ENCODE measurements at places on chromosomes 11 and 22.

- DNase-seq, result no peak
Observed at GRCh38 chr11:58628446-58628845, 6.0 kb downstream of the CNTF start.

- no peak for DNase-seq
Observed at GRCh38 chr11:37558619-37559210, 960.7 kb upstream of the RAG2 start.

DNA sequence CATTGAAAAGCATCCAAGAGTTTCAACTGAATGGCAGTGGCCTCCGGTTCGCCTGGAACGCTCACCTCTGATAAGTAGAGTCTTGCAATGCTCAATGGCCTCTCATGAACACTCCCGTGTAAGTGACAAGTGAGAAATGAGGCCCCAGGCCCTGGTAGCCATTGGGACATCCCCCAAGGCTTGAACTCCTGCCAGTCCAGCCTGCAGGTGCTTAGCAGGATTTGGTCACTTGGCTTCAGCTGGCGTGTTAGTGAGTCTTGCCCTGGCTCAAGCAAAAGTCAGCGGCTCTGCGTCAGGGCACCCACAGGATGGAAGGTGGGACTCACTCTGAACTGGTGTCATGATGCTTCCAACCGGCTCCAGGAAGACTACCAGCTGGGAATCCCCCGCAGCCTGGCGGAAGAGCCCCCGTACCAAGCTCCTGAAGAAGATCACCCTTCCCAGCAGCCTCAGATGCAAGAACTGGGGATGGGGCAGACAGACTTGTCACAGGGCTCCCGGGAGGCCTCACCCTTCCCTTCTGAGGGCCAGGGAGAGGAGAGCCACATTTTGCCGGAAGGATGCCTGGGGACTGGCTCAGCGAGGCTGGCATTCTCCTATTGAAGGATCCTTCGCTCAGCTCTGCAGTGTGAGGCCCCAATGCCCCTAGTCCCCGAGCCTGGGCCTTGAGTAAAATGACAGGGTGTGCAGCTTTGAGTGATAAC, 19.3 kb downstream of the MB start:
- DNase-seq, result no peak

DNA sequence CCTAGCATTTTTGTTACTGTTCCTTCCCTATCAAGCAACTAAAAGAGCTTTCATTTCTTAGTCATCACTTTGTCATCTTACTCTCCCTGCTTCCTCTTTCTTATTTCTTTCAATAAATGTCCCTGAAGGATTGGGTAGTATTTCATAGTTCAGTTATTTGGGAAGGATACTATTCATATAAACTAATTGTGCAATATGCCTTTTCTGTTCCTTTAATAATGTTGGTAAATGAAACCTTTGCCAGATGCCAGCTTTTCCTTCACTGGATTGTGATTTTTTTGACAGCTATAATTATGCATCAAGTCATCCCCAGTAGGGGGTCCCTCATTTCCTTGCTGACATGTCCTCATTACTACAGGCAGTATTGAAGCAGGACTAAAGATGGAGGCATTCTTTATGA, 101.7 kb downstream of the ATM start:
- DNase-seq, result no peak

- DNase-seq, result peak; percentile 40
Observed at GRCh38 chr11:74714904-74715303, 16.3 kb downstream of the CHRDL2 start.

- peak; percentile 45 for DNase-seq
Observed at GRCh38 chr22:20424932-20425565, 12.6 kb downstream of the SCARF2 start.

- DNase-seq, result no peak
Observed at GRCh38 chr22:22913989-22914388, 26.4 kb downstream of the IGLL5 start.

DNA sequence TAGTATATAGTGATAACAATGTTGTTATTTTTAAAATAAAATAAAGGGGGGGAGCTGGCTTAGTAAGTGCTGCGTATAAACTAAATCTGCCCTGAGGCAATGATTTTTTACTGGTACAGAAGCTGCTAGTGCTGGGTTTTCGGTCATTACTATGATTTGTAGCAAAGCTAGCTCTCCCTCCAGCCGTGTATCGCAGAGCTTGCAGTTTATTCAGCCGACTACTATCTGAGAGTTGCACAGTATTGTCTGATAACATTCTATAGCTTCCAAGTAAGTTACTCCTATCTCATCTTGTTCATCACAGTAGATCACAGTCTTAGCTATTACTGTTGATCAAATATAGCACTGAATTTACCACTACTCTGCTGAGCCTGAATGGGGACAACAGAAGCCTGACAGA, 805.5 kb upstream of the ARHGAP42 start:
- DNase-seq, result no peak

GRCh38 chr11:125088576-125089455, 22.6 kb downstream of the TMEM218 start:
- DNase-seq, result no peak

- DNase-seq, result no peak
Observed at GRCh38 chr22:50678218-50678650, 5.6 kb downstream of the SHANK3 start.

DNA sequence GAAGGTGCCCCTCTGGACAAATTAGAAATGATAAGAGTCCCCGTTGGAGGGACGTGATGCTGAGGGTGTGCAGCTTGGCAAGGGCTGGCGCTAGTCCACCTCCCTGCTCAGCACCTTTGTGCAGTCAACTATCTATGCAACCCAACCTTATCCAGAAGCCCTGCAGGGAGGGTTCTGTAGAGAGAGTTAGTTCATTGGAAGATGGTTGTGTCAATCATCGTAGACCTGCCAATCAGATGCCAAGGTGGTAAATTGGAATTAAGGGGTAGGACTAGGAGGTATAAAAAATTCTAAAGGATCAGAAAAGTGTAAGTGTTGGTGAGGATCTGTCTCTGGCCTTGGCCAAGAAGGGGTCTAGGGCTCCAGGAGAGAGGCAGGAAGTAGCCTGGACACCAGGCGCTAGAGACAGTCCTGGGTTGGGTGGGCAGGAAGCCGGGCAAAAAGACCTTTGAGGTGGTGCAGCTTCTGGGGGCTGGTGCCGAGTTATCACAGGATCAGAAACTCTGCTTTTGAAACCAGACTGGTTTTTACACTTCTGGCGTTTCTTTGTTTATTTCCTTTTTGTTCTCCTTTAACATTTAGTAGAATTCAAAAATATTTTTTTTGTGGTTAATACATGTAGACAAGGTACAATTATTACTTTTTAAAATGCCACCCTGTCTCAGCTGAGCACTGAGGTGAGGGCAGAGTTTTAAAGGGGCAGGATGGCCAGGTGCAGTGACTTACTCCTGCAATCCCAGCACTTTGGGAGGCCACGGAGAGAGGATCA, 1.6 kb downstream of the C1QTNF6 start:
- DNase-seq, result no peak

DNA sequence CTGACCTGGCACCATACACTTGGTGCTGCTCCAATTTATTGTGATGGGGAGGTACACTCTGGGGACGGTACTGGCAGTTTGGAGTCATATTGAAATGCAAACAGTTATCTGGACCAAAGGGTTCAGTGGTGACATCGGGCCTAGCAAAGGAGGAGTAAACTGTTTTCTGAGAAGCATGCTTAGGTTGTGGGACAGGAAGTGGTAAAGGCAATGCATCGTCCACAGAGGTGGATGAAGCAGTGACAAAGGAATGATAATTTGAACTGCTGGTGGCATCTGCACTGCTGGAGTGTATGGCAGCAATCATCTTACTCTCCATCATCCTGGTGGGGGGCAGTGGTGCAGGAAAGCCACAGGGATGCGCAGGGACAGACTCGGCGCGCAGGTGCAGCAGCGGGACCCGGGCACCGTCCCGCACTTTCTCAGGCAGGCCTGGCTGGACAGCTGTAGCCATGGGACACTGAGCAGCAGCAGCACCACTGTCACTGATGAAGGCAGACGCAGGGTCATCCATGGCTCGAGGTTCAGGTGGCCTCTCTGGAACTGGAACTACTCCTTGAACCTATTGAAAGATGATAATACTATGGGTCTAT, 28.0 kb upstream of the TP53AIP1 start:
- no peak for DNase-seq

- no peak for DNase-seq
Observed at GRCh38 chr11:75272391-75272790, 31.8 kb downstream of the TPBGL start.

DNA sequence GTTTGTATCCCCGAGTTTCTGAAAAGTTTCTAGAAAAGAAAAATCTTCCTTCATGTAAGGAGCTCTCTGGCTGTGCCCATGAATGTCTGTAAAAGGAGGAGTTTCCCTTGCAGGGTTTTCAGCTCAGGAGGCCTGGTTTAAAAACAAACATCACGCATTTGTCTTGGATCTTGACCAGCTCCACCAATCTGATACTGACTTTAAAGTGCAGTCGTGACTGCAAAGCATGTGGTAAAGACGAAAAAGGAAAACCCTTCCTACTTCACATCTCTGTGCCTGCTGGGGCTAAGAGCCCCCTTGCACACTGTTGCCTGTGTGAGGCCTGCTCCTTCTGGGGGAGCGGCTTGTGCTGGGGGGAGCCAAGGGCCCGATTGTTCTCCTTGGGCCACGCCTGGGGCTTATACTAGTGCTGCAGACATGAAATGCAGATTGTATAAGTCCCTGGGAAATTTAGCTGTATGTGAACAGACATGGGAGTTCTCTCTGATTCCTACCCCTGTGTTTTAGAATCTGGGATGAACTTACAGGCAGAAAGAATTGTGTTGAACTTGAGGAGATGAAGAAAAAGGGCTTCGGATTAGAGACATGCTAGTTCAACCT, 62.1 kb downstream of the ADAMTS15 start:
- no peak for DNase-seq

DNA sequence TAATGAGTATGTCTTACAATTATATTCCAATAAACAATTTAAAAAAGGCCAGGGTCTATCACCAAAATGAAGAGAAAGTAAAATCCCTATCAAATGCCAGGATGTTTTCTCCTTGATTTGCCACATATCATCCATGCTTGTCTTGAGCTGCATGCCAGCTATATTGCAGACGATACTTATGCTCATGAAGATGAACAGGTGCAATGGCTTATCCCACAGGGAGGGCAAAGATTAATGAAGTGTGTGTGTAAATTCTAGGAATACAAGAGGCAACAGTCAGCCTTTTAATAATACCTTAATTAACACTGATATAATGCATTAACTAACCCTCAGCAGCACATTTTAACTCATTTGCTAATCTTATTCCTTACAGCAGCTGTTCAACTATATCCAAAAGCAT, 850.5 kb downstream of the KCNA4 start:
- DNase-seq, result no peak

DNA sequence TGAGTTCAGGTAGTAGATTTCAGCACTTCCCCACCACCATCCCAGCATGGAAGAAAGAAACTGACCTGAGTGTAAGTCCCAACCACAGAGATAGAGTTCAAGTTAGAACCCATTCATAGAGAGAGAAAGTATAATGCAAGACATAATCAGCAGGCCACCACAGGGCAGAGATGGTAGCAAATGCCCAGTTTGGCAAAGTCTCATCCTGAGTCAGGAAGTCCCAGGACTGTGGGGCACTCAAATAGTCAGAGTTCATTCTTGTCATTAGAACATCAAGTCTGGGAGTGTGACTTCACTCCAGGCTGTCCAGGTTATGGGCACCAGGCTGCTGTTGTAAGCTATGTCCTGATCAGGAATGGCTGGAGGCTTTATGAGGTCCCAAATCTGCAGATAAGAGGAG, 72.0 kb upstream of the USP47 start:
- no peak for DNase-seq

GRCh38 chr22:47858773-47859306, 1096.4 kb downstream of the TBC1D22A start:
- DNase-seq, result no peak

DNA sequence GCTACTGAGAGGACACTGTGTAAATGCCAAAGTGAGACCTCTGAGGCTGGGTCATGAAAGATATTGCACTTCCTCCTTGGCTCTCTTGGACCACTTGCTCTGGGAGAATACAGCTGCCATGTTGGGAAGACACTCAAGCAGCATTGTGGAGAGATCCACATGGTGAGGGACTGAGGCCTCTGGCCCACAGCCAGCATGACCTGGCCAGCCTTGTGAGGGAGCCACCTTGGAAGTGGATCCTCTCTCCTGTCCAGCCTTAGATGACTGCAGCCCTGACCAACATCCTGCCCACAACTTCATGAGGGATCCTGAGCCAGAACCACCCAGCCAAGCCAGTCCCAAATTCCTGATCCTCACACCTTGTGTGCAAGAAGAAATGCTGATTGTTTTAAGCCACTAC, 30.4 kb downstream of the MB start:
- no peak for DNase-seq

GRCh38 chr11:45993531-45994001, 71.1 kb downstream of the LARGE2 start:
- no peak for DNase-seq

GRCh38 chr22:48084041-48084728, 1321.7 kb downstream of the TBC1D22A start:
- DNase-seq, result no peak

DNA sequence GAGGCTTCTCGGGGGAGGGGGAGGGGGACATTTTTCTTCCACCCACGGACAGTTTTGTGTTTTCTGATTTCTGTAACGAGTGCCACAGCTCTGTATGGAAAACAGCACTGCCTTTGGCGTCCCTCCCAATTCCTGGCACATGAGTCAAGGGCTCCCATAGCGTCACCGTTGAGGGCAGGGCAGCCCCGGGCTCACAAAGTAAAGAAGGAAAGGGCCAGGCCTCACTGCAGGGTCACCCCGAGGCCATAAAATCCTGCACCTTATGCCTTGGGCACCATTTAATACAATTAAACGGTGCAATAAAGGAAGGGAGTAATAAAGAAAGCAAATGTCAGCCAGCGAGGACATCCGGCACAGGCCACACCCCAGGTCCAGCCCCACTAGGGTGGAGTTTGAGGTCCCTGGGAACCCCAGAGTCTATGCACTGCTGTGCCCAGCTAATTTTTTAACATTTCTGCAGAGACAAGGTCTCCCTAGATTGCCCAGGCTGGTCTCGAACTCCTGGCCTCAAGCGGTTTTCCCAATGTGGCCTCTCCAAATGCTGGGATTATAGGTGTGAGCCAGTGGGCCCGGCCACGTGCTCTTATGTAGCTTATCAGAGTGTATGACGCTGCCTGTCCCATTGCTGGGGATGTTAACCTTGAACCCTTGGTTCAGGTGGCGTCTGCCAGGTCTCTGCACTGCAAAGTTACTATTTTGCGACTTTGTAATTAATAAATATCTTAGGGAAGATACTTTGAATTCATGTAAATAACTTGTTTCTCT, 13.6 kb upstream of the MUC2 start:
- DNase-seq, result no peak

- DNase-seq, result no peak
Observed at GRCh38 chr11:69121021-69121420, 34.7 kb upstream of the SMIM38 start.
